ENCODE measurements at places on chromosomes 16 and 17.

- no peak for DNase-seq
Measured at GRCh38 chr17:21173543-21173942, 40.4 kb downstream of the TMEM11 start.

DNA sequence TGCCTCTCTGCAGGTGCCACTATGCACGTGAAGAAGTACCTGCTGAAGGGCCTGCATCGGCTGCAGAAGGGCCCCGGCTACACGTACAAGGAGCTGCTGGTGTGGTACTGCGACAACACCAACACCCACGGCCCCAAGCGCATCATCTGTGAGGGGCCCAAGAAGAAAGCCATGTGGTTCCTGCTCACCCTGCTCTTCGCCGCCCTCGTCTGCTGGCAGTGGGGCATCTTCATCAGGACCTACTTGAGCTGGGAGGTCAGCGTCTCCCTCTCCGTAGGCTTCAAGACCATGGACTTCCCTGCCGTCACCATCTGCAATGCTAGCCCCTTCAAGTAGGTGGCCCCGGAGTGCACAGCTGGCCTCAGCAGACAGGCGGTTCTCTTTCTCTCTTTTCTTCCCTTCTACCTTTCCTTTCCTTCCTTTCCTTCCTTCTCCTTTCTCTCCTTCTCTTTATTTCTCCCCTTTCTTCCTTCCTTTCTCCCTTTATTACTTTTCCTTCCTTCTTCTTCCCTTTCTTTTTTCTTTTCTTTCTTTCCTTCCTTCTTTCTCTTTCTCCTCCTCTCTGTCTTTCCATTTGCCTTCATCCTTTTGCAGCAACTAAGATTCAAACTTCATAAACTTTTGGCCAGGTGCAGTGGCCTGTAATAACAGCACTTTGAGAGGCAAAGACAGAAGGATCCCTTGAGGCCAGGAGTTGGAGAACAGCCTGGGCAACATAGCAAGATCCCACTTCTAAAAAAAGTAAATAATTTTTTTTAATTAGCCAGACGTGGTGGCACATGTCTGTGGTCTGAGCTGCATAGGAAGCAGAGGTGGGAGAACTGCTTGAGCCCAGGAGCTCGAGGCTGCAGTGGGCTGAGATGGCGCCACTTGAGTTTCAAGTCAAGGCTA lies 46.7 kb downstream of the SCNN1B start:
- DNase-seq = no peak

DNA sequence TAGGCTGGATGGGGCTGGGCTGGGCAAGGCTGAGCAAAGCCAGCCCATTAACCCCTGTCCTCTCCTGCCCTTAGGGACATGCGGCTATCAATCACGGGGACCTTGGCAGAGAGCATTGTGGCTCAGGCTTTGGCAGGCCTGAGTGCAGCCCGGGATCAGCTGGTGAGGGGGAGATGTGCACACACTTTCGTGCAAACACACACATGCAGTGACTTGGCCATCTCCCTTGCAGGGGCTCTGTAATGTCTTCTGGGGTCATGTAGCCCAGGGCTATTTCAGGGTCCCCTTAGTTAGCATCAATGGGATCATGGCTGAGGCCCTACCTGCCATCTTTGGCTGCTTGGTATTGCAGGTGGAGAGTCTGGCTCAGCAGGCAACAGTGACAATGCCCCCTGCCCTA lies 6.9 kb downstream of the CARMIL2 start:
- DNase-seq = no peak

GRCh38 chr16:58503863-58504688 lies 4.1 kb downstream of the NDRG4 start:
- no peak for DNase-seq

- no peak for DNase-seq
Measured at GRCh38 chr16:47061204-47061603, 82.5 kb downstream of the NETO2 start.

- DNase-seq = no peak
Measured at GRCh38 chr17:64689106-64689505, 27.0 kb upstream of the SMURF2 start.

DNA sequence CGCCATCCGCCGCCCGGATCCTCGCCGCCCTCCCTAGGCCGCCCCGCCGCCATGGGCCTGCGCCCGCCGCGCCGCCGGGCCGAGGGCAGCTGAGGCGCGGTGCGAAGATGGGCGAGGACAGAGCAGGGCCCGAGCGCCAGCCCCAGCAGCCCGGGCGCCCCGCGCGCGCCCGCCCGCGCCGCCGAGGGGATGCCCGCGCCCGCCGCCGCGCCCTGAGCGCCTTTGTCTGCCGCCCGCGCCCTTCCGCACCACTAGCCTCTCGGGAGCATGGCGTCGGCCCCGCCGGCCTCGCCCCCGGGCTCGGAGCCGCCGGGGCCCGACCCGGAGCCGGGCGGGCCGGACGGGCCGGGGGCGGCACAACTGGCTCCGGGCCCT lies 278 bp downstream of the RAB11FIP3 start:
- DNase-seq = no peak

- DNase-seq = no peak
Measured at GRCh38 chr16:3601614-3602319, 9.6 kb downstream of the SLX4 start.

DNA sequence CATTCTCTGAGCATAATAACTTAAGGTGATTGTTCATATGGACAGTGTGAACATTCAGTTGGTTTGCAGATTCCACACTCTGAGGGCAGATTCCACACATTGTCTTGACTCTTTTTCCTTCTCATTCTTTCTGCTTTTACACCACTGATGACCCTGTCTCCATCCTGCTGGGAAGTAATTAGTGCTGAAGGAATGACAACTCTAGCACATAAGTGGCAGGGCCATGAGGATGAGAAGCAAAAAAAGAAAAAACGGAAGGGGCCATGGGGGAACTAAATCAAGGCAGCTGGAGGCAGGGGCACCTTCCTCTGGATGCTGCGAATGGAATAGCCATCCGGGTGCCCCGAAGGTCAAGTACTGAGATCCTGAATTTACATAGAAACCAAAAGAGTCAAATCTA lies 944.0 kb downstream of the KCNJ2 start:
- no peak for DNase-seq

DNA sequence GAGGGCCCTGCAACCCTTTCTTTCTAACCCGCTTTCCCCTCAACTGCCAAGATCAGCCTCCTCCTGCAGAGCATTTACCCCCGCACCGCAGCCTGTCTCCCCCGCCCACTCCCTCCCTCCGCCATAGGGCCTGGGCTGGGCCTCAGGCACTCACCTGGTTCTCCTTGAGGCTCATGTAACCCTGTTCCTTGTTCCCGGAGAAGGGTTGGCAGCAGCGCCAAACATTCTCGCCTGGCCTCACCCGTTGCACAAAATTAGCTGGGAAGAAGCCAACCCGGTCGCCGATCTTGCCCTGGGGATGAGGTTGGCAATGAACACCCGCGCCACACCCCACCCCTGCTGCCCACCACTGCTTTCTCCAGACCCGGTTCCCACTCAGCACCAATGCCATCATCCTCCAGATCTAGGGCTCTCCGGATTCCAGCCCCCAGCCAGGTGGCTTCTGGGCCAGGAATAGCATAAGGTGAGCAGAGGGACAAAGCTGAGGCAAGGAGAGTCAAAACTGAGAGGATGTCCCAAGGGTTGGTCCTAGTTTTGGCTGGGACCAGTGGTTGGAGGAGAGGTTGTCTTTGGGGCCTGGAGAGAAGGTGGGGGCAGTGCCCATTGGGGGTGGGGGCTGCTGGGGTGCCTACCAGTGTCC lies 12.8 kb downstream of the STAC2 start:
- no peak for DNase-seq

DNA sequence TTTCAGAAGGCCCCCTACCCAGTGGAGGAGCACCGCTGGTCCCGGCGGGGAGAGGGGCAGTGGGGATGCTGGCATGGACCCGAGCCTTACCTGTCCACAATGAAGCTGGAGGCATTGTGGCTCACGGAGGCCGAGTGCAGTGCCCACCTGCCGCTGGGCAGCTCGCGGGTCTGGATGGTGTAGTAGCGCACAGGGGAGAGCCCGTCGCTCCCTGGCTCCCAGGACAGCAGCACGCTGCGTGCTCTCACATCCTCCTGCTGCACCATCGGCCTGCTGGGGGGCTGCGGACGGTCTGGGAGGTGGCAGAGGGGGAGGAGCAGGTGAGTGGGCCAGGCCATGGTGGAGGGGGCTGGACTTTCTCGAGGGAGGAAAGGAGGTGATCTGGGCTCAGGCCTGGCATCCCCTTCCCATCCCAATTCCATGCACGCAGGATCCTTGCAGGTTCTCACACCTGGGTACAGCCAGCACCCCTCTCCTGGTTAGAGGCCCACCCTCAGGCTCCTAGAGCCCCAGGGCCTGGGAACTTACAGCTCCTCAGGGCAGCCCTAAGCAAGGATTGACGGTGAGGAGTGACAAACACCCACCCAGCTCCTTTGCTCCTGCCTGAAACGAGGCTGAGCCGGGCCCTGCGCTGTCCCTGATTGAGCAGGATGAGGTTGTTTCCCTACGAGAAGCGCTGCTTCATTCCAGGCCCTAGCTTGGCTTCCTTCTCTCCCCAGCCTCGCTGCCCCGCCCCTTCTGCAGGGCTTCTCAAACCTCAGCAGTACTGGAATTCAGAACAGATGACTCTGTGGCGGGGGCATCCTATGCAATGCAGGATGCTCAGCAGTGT lies 76.2 kb upstream of the CDC42EP4 start:
- no peak for DNase-seq

DNA sequence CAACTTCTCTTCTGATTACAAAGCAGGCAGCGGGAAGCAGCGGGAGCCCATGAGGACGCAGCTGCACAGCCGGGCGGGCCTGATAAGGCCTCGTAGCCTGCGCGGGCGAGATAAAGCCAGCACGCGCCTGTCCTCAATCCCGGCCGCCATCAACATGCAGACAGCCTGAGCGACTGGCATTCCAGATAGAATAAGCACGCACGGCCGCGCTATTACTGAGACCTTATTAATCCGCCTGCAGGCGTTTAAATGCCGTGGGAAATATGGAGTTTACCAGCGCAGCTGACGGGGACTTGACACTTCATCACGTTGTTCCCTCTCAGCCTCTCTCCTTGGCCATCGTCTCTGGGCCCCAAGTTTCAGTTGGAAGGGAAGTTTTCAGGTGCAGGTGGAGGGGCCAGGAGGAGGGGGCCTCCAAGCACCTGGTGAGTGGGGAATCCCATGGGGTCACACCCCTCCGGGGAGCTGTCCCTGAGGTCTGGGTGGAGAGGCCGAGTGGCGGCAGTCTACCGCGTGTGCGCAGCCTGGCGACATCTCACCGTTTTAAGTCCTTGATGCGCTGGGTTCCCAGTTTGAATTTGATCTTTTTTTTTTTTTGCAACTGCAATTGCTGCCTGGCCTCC lies 27.3 kb upstream of the CBFA2T3 start:
- no peak for DNase-seq

DNA sequence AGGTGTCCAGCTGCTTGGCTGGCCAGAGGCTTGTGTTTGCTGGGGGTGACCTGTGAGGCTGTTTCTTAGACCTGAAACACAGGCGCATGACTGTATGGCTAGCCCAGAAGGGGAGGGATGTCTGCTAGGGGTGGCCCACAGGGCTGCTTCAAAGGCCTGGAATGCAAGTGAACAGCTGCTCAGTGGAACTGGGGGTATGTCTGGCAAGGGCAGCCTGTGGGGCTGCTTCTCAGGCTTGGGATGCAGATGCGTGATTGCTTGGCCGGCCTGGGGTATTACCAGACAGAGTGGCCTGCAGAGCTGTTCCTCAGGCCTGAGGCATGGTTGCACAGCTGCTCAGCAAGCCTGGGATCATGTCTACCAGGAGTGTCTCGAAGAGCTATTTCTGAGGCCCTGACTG lies 20.5 kb downstream of the TANC2 start:
- no peak for DNase-seq

- DNase-seq = no peak
Measured at GRCh38 chr17:69098625-69099024, 37.9 kb upstream of the ABCA9 start.

GRCh38 chr16:71273384-71273783 lies 15.8 kb downstream of the CMTR2 start:
- DNase-seq = no peak

GRCh38 chr17:80826955-80827645 lies 164.5 kb upstream of the CHMP6 start:
- DNase-seq = peak; percentile 88

- DNase-seq = peak; percentile 42
Measured at GRCh38 chr16:84044118-84044488, 1.5 kb upstream of the SLC38A8 start.

- no peak for DNase-seq
Measured at GRCh38 chr16:50335196-50335958, 33.4 kb downstream of the BRD7 start.

- no peak for DNase-seq
Measured at GRCh38 chr17:60914078-60914477, 236.4 kb downstream of the BCAS3 start.

DNA sequence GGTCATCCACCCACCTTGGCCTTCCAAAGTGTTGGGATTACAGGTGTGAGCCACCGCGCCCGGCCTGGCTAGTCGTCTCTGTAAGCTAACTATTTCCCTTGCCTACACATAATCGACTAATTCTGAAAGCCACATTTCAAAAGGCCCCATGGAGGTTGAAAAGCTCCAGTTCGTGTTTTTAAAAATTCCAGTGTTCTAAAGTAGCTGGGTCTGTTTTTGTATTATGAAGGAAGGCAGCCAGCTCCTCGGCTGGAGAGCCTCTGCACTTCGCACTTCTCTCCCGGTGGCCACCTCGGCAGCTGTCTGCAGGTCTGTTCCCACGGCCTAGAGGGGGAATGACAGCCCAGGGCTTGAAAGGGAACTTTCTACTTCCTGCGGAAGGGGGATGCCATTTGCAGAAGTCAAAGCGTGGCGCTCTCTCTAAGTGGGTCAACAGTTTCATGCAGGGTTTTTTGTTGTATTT lies 16.9 kb downstream of the HASPIN start:
- no peak for DNase-seq

DNA sequence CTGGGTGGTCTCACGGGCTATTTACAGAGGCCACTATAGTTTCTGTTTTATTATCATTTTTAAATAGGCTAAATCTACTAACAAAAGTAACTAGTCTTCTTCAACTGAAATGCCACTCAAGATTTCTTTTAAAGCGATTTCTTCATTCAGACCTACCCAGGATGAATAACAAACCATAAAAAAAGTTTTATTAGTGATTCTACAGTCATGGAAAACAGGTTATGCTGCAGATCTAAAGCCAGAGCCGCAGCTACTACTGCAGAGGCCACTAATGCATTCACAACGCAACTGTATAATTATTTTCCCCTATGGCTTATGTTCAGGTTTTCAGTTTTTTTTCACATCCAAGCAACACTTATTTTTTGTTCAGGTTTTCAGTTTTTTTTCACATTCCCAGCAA lies 136.2 kb upstream of the AXIN2 start:
- no peak for DNase-seq

GRCh38 chr16:49463529-49463928 lies 89.9 kb downstream of the C16orf78 start:
- DNase-seq = no peak

DNA sequence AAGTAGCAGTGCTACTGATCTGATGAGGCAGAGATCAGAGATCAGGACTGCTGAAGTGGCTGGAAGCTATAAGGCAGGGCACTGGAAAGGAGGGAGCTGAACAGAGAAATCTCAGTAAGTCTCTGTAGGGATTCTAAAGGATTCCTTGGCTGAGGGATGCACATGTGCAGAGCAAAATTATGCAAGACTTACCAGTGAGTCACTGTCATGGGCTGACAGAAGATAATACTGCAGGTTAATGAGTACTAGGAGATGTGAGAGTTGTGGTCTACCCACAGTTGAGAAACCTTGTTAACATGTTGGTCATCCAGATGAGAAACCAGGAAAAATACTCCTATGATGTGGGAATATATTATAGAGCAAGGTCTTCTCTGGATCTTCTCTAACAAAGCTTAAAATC lies 378.1 kb downstream of the HAPSTR1 start:
- DNase-seq = no peak

GRCh38 chr17:76784926-76785325 lies 47.0 kb downstream of the MFSD11 start:
- DNase-seq = no peak
